LoVo (cell line): ENCODE measurements at places on chromosomes 2 and 18.

GRCh38 chr2:159684796-159685195 lies 27.5 kb upstream of the MARCHF7 start:
- peak; percentile 18 for DNase-seq

DNA sequence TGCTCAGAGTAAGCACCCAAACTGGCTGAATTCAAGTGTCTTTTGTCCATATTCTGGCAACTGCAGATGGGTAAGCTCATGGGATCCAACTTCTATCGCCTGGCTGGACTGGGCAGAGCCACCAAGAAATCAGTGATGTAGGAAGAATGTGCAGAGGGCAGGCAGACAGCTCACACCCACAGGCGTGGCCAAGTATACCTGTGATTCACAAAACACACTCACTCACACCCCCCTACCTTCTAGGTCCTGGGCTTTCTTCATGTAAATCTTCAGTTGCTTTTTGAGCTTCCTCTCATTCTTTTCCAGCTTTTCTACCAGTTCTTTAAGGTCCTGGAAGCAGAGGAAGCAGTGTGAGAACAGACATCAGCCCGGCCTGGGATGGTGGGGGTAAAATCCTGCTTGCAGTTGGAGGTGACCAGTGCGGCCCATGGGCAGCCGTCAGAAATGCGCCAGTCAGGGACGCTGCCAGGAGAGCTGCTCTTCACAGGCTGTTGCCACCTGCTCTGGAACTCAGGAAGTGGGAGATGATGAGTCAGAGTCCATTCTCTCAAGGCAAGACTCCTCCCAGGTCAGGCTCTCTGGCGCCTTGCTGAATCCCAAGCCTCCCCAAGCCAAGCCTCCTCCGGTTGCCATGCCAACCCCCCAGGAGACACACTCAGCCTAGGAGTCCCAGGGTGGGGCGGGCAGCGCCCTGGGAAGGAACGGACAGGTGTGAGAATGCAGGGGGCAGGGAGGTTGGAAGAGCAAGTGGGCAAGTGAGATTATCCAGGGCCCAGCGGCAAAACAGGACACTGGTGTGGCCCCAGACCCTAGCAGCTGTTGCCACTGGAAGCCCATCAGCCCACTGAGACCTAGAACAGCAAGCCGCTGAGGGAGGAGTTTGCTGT lies 36.2 kb upstream of the ACAA2 start:
- DNase-seq, result peak; percentile 96

GRCh38 chr2:196262606-196263005 lies 91.2 kb upstream of the STK17B start:
- no peak for DNase-seq

GRCh38 chr2:60530660-60531281 lies 22.7 kb downstream of the BCL11A start:
- peak; percentile 82 for DNase-seq

DNA sequence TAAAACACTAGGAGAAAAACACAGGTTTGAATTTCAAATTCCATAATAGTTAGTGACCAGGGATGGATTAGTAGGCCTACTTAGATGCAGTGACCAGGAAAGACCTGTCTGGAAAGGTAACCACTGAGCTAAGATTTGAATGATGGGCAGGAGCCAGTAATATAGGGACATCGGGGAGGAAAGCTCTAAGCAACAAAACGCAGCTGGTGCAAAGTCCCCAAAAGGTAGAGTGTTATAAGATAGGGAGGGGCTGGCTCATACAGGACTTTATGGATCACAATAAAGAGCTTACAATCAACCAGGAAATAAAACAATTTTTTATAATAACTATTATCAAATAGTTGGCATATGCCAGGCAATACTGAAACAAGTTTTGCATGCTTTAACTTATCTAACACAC lies 849.4 kb downstream of the LRRTM4 start:
- DNase-seq, result no peak
